ENCODE measurements at places on chromosomes 2 and 18.

DNA sequence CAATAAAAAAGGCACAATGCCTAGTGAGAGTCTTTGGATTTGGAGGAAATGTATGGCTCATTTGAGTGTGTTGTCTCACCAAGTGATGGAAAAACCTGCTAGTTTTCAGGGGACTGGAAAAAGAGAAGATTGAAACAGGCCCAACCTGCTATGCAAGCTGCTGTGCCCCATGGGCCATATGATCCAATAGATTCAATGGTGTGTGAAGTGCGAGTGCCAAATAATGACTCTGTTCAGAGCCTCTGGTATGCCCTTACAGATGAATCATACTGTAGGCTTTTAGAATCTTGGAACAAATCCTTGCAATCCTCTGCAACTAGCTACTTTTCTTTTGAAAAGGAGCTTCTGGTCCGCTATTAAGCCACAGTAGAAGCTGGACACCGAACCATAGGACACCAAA, 529.8 kb upstream of the CNTNAP5 start:
- DNase-seq = no peak

GRCh38 chr2:1476617-1477195, 63.4 kb downstream of the TPO start:
- DNase-seq = peak; percentile 44

GRCh38 chr2:62527478-62528210, 21.6 kb upstream of the TMEM17 start:
- DNase-seq = no peak

GRCh38 chr2:47072018-47072691, 83.0 kb downstream of the STPG4 start:
- DNase-seq = peak; percentile 78

DNA sequence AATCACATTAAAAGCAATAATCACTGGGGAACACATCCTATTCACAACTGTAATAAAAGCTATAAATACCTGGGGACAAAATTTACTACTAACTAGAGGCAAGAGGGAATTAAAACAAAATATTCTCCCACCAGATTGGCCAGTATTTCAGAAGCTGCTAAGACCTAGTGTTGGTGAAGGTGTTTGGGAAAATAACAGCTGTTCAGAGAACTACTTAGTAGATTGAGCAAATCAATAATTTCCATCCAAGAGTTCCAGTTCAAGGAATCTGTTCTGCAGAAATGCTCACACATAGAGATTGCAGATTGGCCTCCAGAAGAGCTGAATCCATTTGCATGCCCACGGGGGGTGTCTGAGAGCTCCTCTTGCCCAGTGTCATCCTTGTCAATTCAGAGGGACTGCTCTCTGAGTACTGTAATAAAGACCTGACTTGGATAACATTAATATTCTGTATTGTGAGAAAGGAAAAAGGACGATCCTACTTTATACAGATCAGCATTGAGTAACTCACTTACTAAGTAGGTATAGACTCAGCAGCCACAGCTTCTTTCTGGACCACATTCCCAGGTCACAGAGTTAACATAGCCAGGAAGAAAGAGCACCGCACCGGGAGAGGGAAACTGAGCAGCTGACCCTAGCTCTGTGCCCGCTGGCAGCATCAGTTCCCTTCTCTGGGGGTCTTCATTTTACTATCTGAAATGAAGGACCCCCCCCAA, 5.6 kb downstream of the TUBB6 start:
- DNase-seq = no peak

DNA sequence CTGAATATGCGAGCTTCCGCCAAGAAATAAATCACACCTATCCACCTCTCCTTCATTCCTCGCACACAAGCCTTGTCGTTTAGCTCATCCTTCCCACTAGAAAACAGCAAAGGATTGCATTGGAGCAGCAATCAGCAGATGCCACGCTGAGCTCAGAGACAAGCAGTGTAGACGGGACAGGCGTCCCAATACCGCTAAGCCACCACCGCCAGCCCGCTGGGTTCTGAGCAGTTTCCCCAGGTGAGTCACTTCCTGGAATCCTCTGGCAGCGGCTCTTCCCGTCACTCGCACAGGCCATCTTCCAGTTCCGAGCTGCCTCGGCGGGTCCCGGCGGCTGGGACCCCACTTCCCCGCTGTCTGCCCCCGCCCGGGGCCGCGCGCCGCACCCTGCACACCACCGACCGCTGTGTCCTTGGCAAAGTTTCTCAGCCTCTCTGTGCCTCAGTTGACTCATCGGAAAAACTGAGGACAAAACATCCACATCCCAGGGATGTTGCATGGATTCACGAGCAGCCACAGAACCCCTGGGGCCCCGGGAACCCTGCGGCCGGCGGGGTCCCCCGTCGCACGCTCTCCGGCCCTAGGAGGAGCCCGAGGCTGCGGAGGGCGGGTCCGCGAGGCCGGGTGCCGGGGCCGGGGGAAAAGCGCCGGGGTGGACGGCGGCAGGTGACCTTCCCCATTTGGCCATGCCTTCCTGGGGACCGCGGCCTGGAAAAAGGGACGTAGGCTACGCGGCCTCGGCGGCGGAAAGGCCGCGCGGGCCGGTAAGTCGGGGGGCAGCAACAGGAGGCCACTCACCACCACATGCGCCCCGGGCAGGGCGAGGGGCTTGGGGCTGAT, 573 bp downstream of the KDSR start:
- peak; percentile 82 for DNase-seq

DNA sequence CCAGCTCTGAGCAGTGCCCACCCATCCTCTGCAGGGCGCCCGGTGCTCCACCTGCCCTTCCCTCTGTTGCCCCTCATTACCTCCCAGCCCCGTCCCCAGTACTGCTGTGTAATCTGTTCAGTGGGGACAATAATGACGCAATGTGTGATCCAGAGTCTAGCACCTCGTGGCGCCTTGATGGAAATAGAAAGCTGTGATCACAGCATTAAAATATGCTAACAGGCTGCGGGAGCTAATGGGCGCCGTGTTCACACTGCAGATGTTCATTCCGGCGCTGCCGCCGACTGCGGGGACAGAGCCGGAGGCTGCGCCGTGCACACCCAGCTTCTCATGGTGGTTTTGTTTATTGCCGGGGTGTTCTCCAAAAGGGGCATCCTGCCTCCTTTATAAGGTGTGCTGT, 235.2 kb downstream of the LDLRAD4 start:
- DNase-seq = no peak

GRCh38 chr2:70907130-70908057, 28.3 kb upstream of the ATP6V1B1 start:
- no peak for DNase-seq

- DNase-seq = peak; percentile 85
Measured at GRCh38 chr2:128396500-128396891, 77.8 kb upstream of the HS6ST1 start.

GRCh38 chr2:55048508-55049042, 1.7 kb downstream of the RTN4 start:
- DNase-seq = no peak

DNA sequence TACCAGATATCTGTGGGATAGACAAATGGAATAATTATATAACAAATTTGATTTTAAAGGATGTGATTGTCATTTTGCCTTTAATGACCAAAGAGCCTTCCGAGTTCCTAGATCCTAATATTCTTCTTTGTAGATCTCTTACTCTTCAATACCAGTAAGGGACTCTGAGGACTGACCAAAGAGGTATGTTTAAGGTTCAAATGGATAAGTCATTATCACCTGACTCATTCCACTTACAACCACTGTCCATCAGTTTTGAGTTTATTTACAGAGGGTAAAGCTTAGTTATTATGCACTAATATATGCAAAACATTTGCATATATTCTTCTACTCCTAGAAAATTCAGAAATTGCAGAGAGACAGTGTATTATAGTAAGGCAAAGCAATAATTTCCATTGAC, 62.7 kb downstream of the CCDC148 start:
- no peak for DNase-seq

GRCh38 chr18:79599441-79599931, 80.1 kb upstream of the CTDP1 start:
- DNase-seq = no peak

DNA sequence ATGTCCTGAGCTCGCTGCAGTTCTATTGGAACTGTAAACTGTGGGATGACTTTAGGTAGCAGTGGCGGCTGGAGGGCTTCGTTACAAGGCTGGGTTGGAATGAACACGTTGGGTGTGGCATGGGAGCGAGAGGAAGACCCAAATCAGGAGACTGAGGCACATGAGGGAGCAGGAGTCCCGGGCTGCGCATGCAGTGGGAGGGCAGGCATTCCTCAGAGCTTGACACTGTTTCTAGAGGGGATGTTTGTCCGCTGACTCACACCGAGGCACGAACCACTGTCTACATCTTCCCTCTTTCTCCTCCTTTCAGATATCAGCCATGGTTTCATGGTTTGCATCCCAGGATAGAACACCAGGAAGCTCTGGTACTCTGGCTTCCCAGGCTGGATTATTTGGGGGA, 40.6 kb upstream of the LAMA1 start:
- DNase-seq = no peak

DNA sequence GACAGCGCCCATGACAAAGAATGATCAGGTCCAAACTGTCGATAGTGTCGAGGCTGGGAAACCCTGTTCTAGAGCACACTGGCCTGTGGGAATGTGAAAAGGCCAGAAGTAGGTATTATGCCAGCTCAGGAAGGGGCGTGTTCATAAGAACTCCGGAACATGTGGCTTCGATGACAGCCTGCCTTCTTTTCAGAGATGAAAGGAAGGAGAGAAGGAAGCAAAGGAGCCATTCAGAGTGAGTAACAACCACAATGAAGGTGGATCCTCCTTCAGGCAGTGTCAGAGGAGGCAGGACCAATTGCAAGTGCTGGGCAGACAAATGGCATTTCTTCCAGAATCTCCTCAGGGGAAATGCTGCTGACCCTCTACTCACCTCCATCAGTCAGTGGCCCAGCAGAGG, 58.5 kb downstream of the NCKAP5 start:
- DNase-seq = no peak

DNA sequence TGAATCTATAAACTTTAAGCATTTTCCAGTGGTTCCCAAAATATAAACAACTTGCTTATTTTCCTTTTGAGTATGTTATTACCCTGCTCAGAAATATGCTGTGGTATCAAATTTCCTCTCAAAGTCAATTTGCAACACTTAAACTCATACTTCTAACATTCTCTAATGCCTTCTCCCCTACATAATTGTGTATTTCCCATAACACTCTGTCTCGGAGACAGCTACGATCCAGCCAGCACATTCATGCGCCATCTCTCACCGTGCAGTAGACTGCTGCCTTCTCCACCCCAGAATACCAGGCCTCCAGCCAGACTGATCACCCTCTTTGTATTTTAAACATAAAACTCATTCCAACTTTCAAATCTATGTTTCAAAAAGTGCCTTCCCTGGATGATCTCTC, 41.8 kb downstream of the TIMM21 start:
- DNase-seq = no peak

GRCh38 chr2:12168791-12169388, 422.5 kb downstream of the LPIN1 start:
- DNase-seq = no peak

GRCh38 chr2:166491461-166491860, 2.6 kb downstream of the SCN7A start:
- no peak for DNase-seq

- no peak for DNase-seq
Measured at GRCh38 chr2:43009448-43009847, 217.0 kb downstream of the ZFP36L2 start.

DNA sequence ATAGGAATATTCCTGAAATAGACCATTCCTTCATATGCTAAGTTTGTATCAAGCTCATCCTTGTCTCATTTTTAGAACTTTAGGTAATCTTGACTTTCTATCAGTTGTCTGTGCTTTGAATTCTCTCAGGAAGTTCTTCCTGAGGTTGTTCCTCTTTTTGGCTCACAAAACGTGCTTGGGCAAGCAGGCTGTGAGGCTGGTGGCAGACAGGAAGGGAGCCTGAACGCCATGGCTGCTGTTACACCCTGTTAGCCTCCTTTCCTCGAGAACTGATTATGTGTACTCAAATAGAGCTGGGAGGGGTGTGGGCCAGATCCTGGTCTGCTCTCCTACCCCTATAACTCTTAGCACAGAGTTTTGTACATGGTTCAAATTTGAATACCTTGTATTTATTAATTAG, 136.4 kb upstream of the CELF4 start:
- DNase-seq = no peak

GRCh38 chr2:127065299-127065939, 41.5 kb downstream of the BIN1 start:
- no peak for DNase-seq

- no peak for DNase-seq
Measured at GRCh38 chr2:220619525-220620220, 952.4 kb downstream of the EPHA4 start.

DNA sequence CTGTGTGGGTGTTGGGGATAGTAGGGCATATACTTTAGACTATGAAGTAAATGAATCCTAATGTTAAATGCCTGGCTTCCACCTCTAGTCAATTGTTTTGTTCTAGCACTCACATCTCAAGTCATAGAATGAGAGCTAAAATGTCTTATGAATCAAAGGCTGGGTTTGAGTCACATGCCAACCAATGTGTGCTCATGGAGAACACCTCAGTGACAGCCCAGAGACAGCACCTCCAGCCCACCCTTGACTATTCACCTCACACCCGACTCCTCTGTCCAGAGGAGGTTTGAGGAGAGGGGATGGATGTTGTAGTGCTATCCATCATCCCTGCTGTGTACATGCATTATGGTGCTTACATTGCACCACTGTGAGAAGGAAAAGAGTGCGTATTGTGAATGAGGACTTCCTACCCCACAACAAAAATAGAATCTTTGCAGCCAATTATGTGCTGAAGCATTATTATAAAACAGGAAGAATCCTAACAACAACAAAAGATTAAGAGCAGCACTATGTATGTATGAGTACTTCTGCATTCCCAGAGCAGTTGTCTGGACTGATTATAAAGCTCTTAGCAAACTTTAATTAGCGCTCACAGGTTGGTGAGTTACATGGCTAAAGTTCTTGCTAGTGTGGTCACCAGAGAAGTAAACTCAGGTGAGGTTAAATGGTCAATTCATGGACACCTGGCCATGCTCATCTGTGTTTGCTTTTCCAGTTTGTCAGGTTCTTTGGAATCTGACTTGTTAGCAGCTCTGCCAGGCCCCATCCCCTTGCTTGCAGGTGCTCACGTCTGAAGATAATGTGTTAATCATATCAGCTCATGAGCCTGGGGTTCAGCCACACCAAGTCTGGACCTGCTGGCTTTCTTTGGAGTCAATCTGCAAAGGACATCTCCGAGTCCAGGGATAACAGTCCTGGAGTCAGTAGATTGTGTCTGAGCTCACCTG, 55.3 kb upstream of the NABP1 start:
- no peak for DNase-seq

- DNase-seq = peak; percentile 62
Measured at GRCh38 chr2:232530626-232531260, 4.8 kb downstream of the CHRND start.

DNA sequence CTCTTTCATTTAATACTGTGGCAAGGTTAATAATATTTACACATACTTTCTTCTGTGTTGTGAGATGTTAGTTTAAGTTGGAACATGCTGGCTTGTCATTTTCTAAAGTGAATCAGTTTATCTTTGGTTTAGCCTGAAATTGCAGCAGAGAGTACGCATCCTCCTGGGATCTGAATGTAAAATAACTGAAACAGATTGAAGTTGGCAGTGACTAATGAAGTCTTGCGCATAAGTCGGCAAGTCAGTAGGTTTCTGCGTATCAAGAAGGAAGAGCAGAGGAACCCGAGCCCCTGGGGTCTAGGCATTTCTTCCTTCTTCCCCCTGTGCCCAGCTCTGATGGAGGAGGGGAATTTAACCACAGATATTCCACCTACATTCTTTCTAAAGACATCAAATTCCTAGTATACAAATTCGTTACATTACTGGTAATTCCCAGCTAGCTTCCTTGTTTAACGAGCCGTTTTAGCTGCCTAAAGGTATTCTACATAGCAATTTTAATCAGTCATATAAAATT, 392.1 kb upstream of the RAB12 start:
- peak; percentile 36 for DNase-seq

GRCh38 chr2:121333834-121334558, 49.0 kb upstream of the TFCP2L1 start:
- no peak for DNase-seq

GRCh38 chr2:33796511-33796910, 197.4 kb upstream of the FAM98A start:
- DNase-seq = no peak
